HCT116 (cell line): ENCODE measurements at places on chromosomes 16 and 17.

- DNase-seq, result no peak
These were observed 130.0 kb upstream of the HS3ST2 start for GRCh38 chr16:22683730-22684573.

DNA sequence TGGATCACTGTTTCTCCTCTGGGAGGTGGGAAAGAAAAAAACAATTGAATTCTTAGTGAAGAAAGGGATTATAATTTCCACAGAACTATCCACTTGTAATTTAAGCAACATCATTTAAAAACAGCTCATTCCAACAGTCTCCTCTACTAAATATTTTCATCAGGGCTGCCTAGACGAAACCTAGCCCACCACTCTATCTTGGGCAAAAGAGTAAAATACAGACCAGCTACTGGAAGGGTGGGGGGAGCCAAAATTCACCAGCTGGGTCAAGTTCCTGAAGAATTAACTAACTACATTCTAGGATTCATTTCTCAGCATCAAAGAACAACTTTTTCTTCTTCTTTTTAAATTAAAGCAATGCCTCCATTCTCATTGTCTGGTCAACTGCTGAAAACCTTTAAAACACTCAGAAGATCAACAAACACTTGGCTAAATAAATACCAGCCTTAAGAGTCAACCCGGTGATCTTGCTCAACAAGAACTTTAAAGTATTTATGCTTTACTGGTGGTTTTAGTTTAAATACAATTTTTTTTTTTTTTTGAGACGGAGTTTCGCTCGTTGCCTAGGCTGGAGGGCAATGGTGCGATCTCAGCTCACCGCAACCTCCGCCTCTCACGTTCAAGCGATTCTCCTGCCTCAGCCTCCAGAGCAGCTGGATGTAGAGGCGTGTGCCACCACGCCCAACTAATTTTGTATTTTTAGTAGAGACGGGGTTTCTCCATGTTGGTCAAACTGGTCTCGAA lies 25.2 kb downstream of the KANSL1 start:
- no peak for DNase-seq

- no peak for DNase-seq
These were observed at the start of gene SLC22A31 for GRCh38 chr16:89200124-89200849. SLC22A31 (minus strand) TSS chr16:89200537; CDS start chr16:89200501, 36 bp downstream.

GRCh38 chr17:55652825-55653224 lies 69.8 kb downstream of the TMEM100 start:
- DNase-seq, result no peak

- DNase-seq, result peak; percentile 28
These were observed 639.3 kb downstream of the KCNJ2 start for GRCh38 chr17:70808596-70808995.

GRCh38 chr16:57444711-57445110 lies 2.5 kb downstream of the CIAPIN1 start:
- DNase-seq, result no peak

GRCh38 chr16:13767215-13767614 lies 152.7 kb upstream of the ERCC4 start:
- DNase-seq, result no peak

DNA sequence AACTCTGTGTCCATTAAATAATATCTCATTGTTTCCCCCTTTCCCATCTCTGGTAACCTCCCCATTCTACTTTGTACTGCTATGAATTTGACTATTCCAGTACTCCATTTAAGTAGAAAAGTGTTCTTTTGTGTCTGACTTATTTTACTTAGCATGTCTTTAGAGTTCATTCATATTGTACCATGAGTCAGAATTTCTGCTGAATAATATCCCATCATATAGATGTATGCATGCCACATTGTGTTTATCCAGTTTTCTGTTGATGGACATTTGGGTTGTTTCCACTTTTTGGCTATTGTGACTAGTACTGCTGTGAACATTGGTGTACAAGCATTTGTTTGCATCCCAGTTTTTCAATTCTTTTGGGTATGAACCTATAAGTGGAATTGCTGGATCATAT lies 6.0 kb downstream of the PPM1D start:
- no peak for DNase-seq

DNA sequence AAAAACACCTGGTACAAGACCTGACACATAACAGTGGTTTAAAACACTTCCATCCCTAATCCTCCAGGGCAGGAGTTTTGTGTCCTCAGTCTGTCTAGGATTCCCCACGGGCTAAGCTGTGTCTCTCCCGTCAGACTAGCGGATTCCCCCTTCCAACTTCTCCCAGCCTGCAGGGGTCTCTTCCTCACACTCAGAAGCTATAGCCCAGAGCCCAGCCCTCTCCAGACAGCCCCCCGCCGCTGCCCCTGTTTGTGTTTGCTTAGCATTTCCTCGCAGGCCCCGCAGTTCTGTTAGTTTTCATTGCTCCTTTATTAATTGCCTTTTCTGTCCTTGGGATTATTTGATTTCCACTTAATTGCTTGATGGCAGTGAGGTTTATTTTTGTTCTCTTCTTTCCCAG lies 91.2 kb downstream of the TMEM132E start:
- no peak for DNase-seq

DNA sequence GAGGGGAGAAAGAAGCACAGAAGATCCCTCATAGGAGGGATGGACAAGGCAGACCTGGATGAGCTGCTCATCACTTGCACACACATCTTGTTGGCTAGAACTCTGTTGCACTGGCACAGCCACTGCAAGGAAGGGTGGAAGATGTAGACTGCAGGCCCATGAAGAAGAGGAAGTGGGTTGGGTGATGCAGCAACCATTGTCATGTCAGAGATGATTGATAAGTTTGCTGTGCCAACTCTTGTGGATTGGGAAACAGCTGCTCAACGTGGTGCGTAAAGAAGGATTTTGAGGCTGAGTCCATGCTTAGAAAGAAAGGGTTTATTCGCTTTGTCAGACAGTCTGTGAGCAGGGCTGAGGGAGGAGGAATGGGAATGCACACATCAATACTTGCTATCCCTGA lies 161.4 kb upstream of the MPHOSPH6 start:
- no peak for DNase-seq

GRCh38 chr16:73617738-73618137 lies 569.8 kb upstream of the ZFHX3 start:
- no peak for DNase-seq

GRCh38 chr17:47810200-47810821 lies 11.3 kb downstream of the OSBPL7 start:
- DNase-seq, result peak; percentile 93

DNA sequence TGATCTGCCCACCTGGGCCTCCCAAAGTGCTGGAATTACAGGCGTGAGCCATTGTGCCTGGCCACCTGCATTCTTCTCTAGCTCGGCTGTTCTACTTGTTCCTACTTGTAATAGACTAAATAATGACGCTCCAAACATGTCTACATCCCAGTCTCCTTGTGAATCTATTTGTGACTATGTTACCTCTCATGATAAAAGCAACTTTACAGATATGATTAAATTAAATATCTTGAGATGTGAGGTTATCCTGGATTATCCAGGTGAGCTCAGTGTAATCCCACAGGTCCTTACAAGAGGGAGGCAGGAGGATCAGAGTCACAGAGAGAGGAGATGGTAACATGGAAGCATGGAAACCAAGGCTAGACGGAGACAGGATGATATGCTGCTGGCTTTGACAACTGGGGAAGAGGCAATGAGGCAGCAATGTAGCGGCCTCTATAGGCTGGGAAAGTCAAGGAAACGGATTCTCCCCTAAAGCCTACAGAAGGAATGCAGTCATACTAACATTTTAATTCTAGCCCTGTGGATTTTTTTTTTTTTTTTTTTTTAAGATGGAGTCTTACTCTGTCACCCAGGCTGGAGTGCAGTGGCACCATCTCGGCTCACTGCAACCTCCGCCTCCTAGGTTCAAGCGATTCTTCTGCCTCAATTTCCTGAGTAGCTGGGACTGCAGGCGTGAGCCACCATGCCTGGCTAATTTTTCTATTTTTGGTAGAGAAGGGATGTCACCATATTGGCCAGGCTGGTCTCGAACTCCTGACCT lies 5.0 kb upstream of the LASP1 start:
- DNase-seq, result no peak
